ENCODE measurements at places on chromosomes 7 and 10.

- no peak for DNase-seq
Observed at GRCh38 chr7:148623586-148624282, 33.2 kb downstream of the C7orf33 start.

GRCh38 chr7:138813945-138814344, 15.9 kb upstream of the ATP6V0A4 start:
- no peak for DNase-seq

GRCh38 chr7:76346097-76346496, 12.7 kb downstream of the YWHAG start:
- no peak for DNase-seq

DNA sequence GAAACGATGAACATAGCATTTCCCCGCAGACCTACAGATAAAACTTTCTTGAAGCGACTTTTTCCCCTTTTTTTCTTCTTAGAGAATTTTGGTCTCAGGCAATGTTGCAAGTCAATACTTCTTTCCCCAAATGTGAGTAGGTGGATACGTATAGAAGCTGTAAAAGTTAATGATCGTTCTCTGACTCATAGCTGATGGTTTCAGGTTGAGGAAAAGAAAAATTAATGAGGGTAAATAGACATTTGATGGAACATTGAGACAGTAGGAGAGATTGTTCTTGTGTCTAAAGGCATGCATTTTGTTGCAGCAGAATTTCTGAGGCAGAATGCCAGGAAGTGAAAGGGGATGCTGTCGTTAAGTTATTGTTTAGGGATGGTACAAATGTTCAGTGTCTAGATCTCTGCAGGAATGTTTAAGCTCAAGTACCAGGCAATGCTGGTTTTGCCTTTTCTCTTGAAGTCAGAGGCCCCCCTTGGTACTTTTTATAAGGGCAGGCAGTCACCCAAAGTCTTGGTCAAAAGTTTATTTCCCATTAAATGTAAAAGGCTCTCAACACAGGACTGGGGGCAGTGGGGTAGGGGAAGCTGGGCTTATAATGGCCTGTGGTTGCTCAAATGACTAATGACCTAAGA, 9.3 kb downstream of the TCF7L2 start:
- DNase-seq: no peak

- DNase-seq: no peak
Observed at GRCh38 chr10:95254629-95255028, 36.2 kb downstream of the PDLIM1 start.

DNA sequence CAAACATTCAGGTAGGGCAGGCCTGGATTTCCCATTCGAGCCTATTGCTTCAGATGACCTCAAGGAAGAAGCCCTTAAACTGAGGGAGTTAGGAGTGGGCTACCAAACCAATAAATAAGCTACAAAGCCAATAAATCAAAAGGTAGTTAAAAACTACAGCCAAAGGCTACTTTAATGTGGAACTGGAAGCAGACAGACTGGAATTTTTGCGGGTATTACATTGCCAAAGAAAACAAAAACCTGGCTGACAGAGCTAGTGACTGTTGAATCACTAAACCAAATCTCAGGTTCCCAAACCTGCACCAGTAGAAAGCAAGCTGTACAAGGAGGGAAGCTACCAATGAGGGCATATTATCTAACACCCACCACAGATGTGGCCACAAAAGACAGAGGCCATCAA, 315.6 kb downstream of the GRM8 start:
- DNase-seq: no peak

DNA sequence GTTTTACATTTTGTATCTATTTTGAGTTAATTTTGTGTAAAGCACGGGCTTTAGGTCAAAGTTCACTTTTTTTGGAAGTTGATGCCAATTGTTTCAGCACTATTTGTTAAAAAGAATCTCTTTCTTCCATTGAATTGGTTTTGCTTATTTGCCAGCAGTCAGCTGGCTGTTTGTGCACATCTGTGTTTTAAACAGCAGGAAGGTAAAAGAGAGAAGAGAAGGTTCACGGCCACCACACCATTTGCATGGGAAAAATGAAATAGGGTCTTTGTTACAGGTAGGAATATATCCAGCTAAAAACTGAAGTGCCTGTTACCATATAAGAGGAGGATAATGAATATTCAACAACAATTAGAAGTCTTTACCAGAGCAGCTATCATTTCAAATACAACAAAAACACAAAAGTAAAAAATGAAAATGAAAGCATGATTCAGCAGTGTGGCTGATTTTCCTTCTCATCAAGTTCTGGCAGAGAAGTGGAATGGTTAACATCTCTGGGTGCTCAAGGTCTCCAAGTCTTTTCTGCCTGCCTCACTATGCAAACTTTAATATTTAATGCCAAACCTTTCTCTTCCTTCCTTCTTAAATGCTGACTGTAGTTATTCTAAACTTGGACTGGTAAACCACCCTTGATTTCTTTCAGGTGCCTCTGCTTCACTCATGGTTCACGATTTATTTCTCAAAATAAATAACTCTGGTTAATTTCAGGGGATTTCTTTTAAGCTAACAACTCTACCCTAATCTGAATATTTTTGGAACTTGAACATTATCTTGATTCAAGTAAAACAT, 841.5 kb downstream of the GRM8 start:
- DNase-seq: no peak

- no peak for DNase-seq
Observed at GRCh38 chr7:110944448-110944847, 146.5 kb upstream of the LRRN3 start.

GRCh38 chr10:86899670-86900276, 57.6 kb downstream of the MMRN2 start:
- DNase-seq: no peak

DNA sequence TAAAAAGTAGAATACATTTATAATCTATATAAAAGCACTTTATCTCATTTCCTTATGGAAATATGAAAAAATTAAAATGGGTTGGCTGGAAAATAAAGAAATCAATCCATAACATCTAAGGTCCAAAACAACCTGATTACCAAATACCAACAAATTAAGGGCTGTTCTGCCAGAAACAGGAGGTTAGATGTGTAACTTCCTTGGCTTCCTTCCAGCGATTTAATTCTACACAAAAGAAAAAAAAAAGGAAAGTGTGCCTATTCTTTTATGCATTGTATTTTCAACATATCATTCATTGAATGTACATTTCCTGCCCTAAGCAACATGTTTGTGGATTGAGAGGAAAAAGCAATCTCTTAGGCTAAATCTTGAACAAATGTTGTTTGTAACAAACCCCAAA, 36.2 kb upstream of the USP6NL start:
- DNase-seq: no peak

GRCh38 chr7:93890041-93890463, 501 bp downstream of the TFPI2 start:
- DNase-seq: no peak
